Prostate gland (tissue), 2 donors: ENCODE measurements at places on chromosomes 3 and 15. TPM values are rescaled to one million over a fixed set of nuclear protein-coding genes. Genes with fewer than 3 reads are reported as not detected.

Gene ZNF148
- total RNA-seq: 28.5 TPM

Gene SLC12A8
- total RNA-seq: 6.5 TPM

Gene TRAIP
- total RNA-seq: 2.8 TPM

Gene GPR149
- not detected for total RNA-seq

Gene ZBBX
- not detected for total RNA-seq

GRCh38 chr3:156816091-156816793 lies 9.9 kb upstream of the LEKR1 start:
- no peaks in the 10 kb centered on the region for H3K36me3 ChIP-seq
- no peaks in the 10 kb centered on the region for H3K27me3 ChIP-seq
- DNase-seq: no peak
- H3K27ac ChIP-seq: peak overlapping the region; percentile 80

DNA sequence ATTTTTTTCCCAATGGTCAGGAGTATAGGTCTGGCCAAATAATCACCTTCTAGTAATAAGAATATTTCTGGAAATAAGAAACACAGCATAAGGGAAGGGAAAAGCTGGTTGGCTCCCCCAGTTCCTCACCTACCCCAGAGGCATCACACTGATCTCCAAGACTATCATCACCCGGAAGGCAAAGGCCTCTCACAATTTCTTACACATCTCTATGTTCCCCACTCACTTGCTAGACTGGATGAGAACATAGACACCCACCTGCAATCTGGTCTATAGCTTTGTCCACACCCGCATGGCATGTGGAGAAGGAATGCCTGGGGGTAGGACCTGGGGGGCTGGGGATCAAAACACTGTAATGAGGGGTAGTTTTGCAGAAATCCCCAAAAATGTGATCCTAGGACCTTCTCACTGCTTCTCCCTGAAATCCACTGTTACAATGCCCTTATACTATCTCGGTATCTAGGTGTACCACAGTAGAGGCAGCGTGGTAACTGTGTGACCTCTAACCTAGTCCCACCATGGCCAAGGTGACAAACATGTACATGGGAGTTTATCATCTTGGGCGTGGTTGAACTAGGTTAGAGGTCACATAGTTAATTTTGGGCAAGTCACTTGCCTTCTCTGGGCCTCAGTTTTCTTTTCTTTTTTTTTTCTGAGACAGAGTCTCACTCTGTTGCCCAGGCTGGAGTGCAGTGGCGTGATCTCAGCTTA lies 29.5 kb upstream of the NRROS start:
- H3K27me3 ChIP-seq: no peaks in the 10 kb centered on the region
- H3K36me3 ChIP-seq: no peaks in the 10 kb centered on the region
- H3K4me1 ChIP-seq: no peaks in the 10 kb centered on the region
- no peak overlapping the region for H3K4me3 ChIP-seq
- DNase-seq: no peak

DNA sequence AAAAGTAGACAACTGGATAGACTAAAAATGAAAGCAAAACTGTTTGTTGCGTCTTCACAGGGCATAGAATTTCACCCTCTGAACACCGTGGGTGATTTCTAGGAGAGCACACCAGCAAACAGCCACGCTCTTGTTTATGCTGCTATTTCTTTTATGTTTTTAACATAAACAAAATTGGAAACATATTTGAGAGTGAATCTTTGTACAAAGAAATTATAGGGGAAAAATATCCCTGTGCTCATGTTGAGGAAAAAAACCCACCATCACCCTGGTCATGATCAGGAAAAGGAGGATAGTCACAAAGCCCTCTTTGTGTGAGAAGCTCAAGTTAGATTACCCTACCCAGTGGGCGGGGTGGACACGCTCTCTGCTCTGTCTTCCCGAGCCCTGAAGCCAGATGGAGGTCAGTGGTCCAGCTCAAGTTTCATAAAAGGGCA lies 313.3 kb downstream of the SATB1 start:
- no peaks in the 10 kb centered on the region for H3K36me3 ChIP-seq
- H3K27ac ChIP-seq: no peak overlapping the region
- H3K27me3 ChIP-seq: no peaks in the 10 kb centered on the region
- H3K4me3 ChIP-seq: no peak overlapping the region
- H3K4me1 ChIP-seq: no peaks in the 10 kb centered on the region

GRCh38 chr3:56321892-56322291 lies 146.4 kb downstream of the ERC2 start:
- no peaks in the 10 kb centered on the region for H3K4me1 ChIP-seq
- H3K36me3 ChIP-seq: no peaks in the 10 kb centered on the region
- no peaks in the 10 kb centered on the region for H3K27me3 ChIP-seq

DNA sequence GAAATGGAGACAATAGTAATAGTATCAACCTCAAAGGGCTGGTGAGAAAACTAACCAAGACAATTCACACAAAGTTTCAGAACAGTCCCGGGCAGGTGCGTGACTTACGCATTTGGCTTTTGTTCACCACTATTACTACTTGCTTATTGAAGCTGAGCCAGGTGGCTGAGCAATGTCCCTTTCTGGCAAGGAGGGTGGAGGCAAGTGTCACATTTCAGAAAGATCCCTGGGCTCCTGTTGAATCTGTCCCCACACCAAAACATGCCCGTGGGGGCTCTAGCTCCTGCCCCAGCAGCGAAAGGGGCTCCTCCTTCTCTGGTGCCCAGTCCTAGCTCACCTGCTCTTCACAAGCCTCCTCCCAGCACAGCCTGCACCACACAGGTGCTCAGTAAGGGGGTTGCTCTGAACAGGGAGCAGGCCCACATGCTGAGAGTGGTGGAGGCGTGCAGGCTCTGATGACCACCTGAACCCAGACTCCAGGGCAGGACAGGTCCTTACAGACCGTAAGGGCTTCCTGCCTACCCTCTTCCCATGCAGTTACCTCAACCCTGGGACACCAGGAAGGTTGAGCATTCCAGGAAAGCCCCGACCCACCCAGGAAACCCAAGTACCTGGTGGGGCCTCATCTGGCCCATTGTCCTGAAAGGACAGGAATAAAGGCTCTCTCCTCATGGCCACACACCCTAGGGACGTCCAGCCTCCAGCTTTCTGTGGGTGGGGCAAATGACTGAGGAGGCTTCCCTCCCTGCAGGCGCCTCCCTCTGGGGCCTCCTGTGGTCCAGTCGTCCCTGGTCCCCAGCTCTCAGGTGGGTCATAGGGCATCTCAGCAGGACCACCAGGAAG lies 32.6 kb downstream of the SEMA7A start:
- no peak overlapping the region for H3K4me3 ChIP-seq
- H3K36me3 ChIP-seq: no peaks in the 10 kb centered on the region
- H3K27ac ChIP-seq: no peak overlapping the region
- no peaks in the 10 kb centered on the region for H3K4me1 ChIP-seq

- H3K36me3 ChIP-seq: no peaks in the 10 kb centered on the region
- no peak overlapping the region for H3K4me3 ChIP-seq
- no peaks in the 10 kb centered on the region for H3K4me1 ChIP-seq
- H3K27me3 ChIP-seq: no peaks in the 10 kb centered on the region
These were observed 79.6 kb downstream of the NFKBIZ start for GRCh38 chr3:101928890-101929289.

GRCh38 chr15:101844916-101845315 lies 32.9 kb downstream of the OR4F15 start:
- no peak overlapping the region for H3K4me3 ChIP-seq
- no peaks in the 10 kb centered on the region for H3K27me3 ChIP-seq
- DNase-seq: no peak
- H3K4me1 ChIP-seq: no peaks in the 10 kb centered on the region

DNA sequence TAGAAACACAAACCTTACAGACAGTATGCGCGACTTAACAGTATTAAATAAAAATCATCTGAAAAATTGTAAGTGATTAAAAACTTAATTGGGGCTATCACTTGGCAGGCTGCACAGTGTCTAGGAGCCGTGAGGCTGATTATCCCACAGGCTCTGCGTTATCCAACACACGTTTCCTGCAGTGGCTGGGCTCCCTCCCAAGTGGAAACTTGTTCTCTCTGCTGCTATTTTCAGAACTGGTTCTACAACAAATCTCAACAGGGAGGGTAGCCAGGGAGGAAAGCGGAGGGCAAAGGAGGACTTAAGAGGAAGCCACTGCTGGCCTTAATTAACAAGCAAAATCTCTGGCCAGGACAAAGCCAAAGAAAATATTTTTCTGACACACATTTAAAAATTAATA lies 555.2 kb downstream of the MAGI1 start:
- H3K27me3 ChIP-seq: no peaks in the 10 kb centered on the region
- H3K27ac ChIP-seq: no peak overlapping the region
- peak; percentile 89 for DNase-seq
- no peak overlapping the region for H3K4me3 ChIP-seq

- no peaks in the 10 kb centered on the region for H3K27me3 ChIP-seq
- H3K4me3 ChIP-seq: no peak overlapping the region
- no peak for DNase-seq
These were observed 15.0 kb upstream of the TM6SF1 start for GRCh38 chr15:83092309-83092976.

- no peak overlapping the region for H3K27ac ChIP-seq
- H3K4me3 ChIP-seq: no peak overlapping the region
- H3K36me3 ChIP-seq: no peaks in the 10 kb centered on the region
- H3K4me1 ChIP-seq: no peaks in the 10 kb centered on the region
- no peaks in the 10 kb centered on the region for H3K27me3 ChIP-seq
These were observed 5.1 kb downstream of the ZDHHC23 start for GRCh38 chr3:113952921-113953320.

GRCh38 chr15:28912422-28912821 lies 26.6 kb downstream of the APBA2 start:
- no peak overlapping the region for H3K27ac ChIP-seq
- H3K4me3 ChIP-seq: no peak overlapping the region
- no peaks in the 10 kb centered on the region for H3K36me3 ChIP-seq
- no peaks in the 10 kb centered on the region for H3K4me1 ChIP-seq

GRCh38 chr15:71455878-71456277 lies 340.6 kb downstream of the THSD4 start:
- H3K4me1 ChIP-seq: peaks cover 3% of the 10 kb centered on the region
- DNase-seq: no peak
- no peak overlapping the region for H3K4me3 ChIP-seq

- DNase-seq: no peak
- no peaks in the 10 kb centered on the region for H3K4me1 ChIP-seq
- no peaks in the 10 kb centered on the region for H3K36me3 ChIP-seq
These were observed 7.4 kb downstream of the RASGRF1 start for GRCh38 chr15:79083154-79083553.
